Bone marrow (tissue), 2 donors: ENCODE measurements at places on chromosomes 11 and 22.
A peak's percentile ranks its signal among the peaks of the same experiment; 100 is the strongest.

- no peak for DNase-seq
Measured at GRCh38 chr11:112128483-112129121, 35.3 kb downstream of the IL18 start.

DNA sequence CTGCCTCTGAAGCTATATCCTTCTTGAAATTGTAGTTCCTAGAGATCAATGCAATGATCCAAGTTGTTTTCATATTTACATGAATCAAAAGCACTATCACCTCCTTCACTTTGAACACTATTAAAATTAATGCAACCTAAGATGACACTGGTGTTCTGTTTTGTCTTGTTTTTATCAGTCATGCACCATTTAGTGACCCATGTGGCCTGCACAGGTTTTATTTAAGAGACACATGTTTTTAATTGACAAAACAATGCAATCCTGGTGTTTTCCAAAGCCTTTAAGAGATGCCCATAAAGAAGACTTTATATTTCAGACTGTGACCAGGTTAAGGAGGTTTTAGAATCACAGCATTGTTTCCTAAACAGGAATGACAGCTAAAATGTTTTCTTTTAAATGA is 177.5 kb downstream of the FAM181B start:
- DNase-seq: no peak

- no peak for DNase-seq
Measured at GRCh38 chr11:134282121-134283045, 6.2 kb downstream of the GLB1L3 start.

- no peak for DNase-seq
Measured at GRCh38 chr22:31400023-31400397, 606 bp downstream of the DRG1 start.

- DNase-seq: no peak
Measured at GRCh38 chr11:18752502-18752901, 26.5 kb upstream of the IGSF22 start.

DNA sequence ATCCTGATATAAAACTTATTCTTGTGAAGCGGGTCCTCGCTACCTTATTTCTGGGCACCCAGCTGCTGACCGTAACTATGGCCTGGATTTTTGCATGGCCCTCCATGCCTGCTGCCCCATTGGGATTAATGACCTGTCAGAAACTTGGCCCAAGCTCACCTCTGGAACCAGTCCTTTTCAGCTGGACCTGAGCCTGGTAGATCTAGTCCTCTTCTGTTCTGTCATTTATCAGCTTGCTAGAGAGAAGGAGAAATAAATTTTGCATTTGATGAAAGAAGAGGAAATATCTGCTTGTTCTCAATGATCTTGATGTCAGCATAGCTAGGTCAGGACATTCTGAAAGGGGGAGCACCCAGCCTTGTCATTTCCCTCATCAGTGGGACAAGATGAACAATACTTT is 387.8 kb upstream of the LARGE1 start:
- no peak for DNase-seq

DNA sequence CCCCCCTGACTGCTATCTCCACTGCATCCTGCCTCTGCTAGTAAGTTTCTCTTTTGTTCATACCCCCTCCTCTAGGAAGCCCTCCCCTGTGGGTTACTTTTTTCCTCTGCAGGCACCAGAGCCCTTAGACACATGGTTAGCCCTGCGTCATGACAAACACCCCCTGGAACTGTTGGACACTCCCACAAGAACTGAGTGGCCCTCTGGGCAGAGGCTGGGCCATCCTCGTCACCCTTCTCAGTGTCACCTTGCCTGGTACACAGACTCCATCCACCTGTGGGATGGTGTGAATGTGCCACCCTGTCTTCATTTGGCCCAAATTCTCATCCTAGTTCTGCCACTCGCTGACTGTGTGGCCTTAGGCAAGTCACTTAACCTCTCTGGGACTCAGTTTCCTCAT is 4.1 kb upstream of the RAB3IL1 start:
- DNase-seq: no peak

GRCh38 chr11:67355023-67355793 is 1.9 kb upstream of the POLD4 start:
- no peak for DNase-seq

DNA sequence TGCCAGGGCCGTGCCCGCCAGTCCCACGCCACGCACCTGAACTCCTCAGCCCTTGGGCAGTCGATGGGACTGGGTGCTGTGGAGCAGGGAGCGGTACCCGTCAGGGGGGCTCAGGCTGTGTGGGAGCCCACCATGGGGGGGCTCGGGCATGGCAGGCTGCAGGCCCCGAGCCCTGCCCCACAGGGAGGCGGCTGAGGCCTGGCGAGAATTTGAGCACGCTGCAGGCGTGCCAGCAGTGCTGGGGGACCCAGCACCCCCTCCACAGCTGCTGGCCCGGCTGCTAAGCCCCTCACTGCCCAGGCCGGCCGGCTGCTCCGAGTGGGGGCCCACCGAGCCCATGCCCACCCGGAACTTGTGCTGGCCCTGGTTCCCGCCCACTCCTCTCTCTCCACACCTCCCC is 56.8 kb downstream of the TMPRSS5 start:
- DNase-seq: no peak

DNA sequence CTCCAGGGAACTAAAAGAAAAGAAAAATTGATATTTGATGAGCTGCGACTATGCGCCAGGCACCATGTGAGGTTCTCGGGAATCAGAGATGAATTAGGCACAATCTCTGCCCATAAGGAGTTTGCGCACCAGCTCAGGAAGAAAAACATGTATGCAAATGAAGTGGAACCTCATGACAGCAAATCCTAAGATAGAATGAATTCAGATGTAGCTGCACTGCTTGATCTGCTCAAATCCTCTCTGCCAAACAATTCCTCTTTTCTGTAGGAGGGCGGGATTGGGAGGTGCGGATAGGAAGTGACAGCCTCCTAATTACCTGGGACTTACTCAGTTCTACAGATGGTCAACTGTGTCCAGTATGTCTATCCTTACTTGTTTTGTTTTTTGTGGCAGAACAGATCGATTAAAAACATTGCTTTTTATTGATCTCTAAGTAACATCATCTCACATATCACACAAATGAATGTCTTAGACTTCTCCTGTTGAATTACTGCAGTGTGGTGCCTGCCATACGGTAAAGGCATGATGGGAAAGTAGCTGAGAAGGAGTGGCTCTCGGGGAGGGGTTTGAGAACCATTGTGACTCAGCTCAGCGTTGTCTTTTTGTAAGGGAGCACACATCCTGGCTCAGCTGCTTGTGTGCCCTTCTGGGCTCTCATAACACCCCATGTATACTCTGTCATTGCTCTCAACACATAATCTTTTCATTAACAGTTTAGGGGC is 13.9 kb downstream of the CRTAM start:
- peak; percentile 20 for DNase-seq

- DNase-seq: no peak
Measured at GRCh38 chr11:131025020-131025419, 108.7 kb upstream of the SNX19 start.

- DNase-seq: no peak
Measured at GRCh38 chr11:16402654-16403447, 46.5 kb upstream of the SOX6 start.

DNA sequence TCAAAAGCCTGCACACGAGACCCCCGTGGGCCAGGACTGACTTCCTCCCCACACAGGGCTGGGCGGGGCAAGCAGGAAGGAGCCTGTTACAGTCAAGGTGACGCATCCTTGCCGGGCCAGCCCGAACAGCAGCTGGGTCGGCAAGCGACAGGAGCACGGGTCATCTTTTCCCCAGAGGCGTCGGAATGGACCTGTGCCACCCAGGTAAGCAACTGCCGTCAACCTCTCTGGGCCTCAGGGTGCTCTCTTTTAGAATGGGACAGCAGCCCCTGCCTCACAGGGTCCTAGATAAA is at the start of gene CYTH4:
TSS of gene CYTH4 (plus strand) at position 124 of the 293 bp plus-strand sequence. CDS start at position 186, 62 bp downstream.
- DNase-seq: peak; percentile 71

DNA sequence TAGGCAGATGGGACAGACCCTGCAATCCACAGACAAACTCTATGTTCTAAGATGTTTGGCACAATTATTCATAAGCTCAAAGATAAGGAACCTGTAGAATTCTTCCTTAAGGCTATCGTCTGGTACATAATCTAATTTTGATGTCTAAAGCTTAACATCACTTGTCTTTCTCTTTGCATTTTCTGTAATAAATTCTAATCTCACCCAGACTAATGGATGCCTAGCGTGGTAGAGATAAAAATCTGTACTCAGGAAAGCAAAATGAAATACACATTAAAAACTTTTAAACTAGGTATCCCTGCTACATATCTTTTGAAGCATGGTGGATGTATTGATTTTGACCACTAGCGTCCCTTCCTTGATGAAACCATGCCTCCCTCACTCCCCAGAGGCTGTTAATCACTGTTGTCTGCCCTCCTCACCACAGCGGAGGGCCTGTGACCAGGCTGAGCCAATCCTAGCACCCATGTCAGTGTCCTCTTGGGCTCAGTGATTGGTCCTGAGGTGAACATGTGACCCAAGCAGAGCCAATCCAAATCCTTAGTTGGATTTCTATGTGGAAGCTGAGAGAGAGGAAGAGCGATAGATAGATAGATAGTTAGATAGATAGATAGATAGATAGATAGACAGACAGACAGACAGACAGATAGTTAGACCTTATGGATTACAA is 82.2 kb upstream of the GRK3 start:
- no peak for DNase-seq

- no peak for DNase-seq
Measured at GRCh38 chr11:86940122-86940777, 14.9 kb downstream of the FZD4 start.

- no peak for DNase-seq
Measured at GRCh38 chr11:24754406-24754805, 257.6 kb downstream of the LUZP2 start.

DNA sequence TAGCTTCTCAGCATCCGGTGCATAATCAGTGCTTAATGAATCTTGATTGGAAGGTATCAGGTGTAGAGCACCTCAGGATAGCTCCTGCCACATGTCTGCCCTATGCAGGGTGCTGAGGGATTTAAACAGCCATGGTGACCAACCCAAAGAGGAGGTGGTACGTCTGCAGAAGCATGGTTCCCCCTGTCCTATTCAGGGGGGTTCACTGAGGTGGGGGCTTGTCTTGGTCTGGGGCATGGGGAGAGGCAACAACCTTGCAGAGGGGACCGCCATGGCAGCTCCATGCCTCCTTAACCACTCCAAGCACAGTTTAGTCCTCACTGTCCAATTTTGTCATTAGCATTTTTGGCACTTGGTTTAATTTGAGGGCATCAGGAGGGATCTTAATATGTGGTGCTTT is 24.9 kb downstream of the UBE2L3 start:
- no peak for DNase-seq

DNA sequence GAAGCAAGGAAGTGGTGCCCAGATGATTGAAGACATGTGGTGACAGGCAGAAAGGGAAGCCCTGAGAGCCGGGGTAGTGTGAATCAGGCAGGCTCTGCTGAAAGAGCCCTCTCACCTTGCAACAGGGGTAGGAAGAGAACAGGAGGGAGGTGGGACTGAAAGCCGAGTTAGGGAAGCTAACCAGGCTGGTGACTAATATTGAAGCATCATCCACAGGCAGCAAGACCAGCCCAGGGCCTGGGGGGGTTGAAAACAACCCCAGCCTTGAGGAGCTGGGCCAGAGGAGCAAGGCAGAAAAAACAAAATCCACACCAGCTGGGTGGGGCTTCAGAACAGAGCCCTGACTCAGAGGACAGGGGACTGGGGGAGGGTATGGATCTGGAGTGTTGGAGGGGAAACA is 35.0 kb upstream of the CRTAM start:
- no peak for DNase-seq
